Left ventricle myocardium inferior (tissue), 1 donor: ENCODE measurements at places on chromosomes 11 and 22.

- H3K27ac ChIP-seq = peak overlapping the region; percentile 80
- no peak for DNase-seq
- H3K4me1 ChIP-seq = peaks cover 16% of the 10 kb centered on the region
- no peak overlapping the region for H3K4me3 ChIP-seq
Measured at GRCh38 chr11:112769170-112769569, 192.1 kb upstream of the NCAM1 start.

- no peaks in the 10 kb centered on the region for H3K36me3 ChIP-seq
- peak overlapping the region; percentile 91 for H3K27ac ChIP-seq
- H3K4me1 ChIP-seq = peaks cover 73% of the 10 kb centered on the region
Measured at GRCh38 chr11:120184371-120184945, 26.4 kb upstream of the OAF start.

GRCh38 chr22:35376728-35377472, 4.0 kb upstream of the HMOX1 start:
- H3K27ac ChIP-seq = peak overlapping the region; percentile 79
- DNase-seq = peak; percentile 89
- no peaks in the 10 kb centered on the region for H3K36me3 ChIP-seq

DNA sequence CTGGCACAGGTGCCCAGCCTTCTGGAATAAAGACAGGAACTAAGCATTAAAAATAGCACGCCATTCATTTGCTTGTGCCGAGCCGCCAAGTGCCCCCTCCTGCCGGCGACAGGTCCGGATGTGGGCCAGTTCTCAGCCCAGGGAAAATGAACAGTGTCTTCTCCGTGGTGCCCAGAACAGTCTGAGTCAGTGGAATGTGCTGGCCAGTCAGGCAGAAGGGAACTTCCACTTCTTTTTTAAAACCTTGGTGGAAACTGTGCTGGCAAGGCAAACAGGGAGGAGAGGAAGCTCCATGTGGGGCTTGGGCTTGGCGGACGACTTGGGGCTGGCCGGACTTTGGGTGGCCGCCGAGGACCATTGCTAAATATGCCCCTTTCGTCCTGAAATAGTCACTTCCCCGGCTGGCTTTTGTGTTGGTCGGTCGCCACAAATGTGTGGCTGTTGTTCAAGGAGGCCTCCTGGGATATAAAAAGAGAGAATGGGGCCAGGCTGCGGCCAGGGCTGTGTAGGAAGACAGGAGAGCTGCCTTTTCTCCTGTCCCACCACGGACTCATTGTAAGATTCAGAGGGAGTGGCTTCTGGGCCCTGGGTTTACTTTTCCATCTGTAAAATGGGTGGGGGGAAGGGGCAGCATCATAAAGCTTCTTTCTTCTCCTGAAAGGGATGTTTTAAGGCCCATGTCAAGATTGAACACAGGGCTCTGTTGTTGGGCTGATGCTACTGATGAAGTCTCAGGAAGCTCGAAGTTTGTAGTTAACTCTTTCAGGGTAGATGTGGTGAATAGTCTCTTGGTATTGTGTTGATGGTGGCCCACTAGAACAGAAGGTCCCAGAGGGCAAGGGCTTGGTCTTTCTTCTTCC, 101.0 kb downstream of the PTPRJ start:
- peak overlapping the region; percentile 38 for H3K4me3 ChIP-seq
- no peaks in the 10 kb centered on the region for H3K27me3 ChIP-seq
- H3K36me3 ChIP-seq = no peaks in the 10 kb centered on the region

- H3K4me1 ChIP-seq = no peaks in the 10 kb centered on the region
- DNase-seq = no peak
- no peaks in the 10 kb centered on the region for H3K27me3 ChIP-seq
- H3K27ac ChIP-seq = no peak overlapping the region
- no peaks in the 10 kb centered on the region for H3K36me3 ChIP-seq
Measured at GRCh38 chr11:85088286-85088685, 538.9 kb downstream of the DLG2 start.

- no peaks in the 10 kb centered on the region for H3K27me3 ChIP-seq
- no peak overlapping the region for H3K27ac ChIP-seq
- H3K4me1 ChIP-seq = peaks cover 6% of the 10 kb centered on the region
- peaks cover 16% of the 10 kb centered on the region for H3K36me3 ChIP-seq
Measured at GRCh38 chr11:32940865-32941264, 48.3 kb downstream of the QSER1 start.

DNA sequence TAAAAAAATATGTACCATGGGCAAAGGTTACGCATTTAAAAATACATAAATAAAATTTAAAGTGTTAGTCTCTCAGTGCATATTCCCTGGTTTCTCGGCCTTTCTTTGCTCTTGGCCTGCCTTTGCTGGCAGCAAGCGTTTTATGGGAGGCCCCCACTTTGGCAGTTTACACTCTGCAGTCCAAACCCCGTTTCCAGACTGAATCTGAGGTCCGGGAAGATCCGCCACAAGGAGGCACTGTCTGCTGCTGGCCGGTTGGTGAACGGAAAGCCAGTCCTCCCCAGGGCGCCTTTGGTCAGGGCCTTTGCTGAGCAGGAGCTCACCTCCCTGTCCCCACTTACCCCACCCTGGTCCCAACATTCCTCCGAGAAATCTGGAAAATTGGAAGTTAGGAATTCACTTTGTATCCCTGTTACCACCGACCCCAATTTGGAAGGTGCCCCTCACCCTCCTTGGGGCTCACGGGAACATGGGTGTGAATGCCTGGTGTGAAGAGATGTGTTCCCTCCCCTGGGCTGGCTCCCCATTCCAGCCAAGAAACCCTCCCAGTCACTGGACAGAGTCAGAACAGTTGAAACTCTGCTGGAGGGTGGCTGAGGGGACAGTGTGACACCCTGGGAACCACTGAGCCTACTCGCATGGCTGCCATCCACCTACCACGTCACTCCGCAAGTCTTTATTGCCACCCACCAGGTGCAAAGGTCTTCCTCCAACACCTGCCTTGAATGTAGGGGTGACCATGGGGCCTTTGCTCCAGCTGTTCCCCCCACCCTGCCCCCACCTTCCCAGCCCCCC, 9.4 kb upstream of the SF1 start:
- H3K36me3 ChIP-seq = peaks cover 29% of the 10 kb centered on the region
- H3K4me1 ChIP-seq = no peaks in the 10 kb centered on the region
- no peaks in the 10 kb centered on the region for H3K27me3 ChIP-seq
- no peak overlapping the region for H3K27ac ChIP-seq

GRCh38 chr11:61315260-61315659, 17.6 kb downstream of the DDB1 start:
- H3K27ac ChIP-seq = no peak overlapping the region
- H3K4me3 ChIP-seq = no peak overlapping the region
- no peak for DNase-seq

DNA sequence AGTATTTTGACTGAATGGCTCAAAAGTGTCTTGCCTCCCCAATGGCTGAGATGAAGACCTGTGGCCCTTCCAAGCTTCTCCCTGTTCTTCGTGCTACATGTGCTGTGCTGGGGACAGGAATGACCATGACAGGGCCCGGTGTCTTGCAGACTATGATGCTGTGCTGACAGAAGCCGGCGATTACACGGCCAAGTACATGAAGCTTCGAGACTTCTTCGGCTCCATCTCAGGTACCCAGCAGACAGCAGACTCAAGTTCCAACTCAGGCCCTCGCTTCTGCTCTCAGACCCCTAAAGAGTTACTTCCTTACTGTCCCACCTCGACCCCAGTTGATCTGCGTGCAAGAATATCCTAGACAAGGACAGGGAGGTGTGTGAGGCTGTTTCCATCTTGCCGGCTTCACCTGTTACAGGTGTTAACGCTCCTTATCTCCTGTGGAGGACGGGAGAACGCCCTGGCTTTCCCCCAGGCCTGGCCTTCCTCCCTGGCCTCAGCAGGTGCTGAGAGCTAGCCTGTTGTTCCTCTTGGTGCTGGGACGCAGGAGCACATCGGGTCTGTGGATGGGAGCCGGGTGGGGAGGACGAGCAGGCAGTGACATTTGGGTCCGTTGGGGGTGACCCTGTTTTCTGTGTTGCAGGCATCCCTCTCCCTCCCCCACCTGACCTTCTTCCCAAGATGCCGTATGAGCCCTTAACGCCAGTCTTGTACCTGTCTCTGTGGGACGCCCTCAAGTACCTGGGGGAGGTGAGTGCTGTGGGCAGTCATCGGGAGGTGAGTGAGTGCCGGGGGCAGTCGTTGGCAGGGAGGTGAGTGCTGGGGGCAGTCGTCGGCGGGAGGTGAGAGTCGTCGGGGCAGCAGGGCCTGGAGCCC, 38.1 kb downstream of the GLB1L2 start:
- DNase-seq = no peak
- no peaks in the 10 kb centered on the region for H3K4me1 ChIP-seq
- no peak overlapping the region for H3K4me3 ChIP-seq

- no peak overlapping the region for H3K4me3 ChIP-seq
- no peaks in the 10 kb centered on the region for H3K27me3 ChIP-seq
- H3K4me1 ChIP-seq = peaks cover 26% of the 10 kb centered on the region
- H3K36me3 ChIP-seq = no peaks in the 10 kb centered on the region
- H3K27ac ChIP-seq = no peak overlapping the region
- no peak for DNase-seq
Measured at GRCh38 chr11:2787816-2788167, 88.0 kb upstream of the KCNQ1OT1 start.

DNA sequence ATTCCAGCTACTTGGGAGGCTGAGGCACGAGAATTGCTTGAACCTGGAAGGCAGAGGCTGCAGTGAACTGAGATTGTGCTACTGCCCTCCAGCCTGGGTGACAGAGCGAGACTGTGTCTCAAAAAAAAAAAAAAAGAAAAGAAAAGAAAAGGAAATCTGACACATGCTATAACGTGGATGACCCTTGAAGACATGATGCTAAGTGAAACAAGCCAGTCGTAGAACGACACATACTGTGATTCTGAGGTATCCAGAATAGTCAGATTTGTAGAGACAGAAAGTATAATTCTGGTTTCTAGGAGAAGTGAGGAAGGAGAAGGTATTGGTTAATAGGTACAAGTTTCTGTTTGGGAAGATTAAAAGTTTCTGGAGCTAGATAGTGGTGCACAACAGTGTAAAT, 6.7 kb upstream of the APOA5 start:
- H3K4me1 ChIP-seq = peaks cover 10% of the 10 kb centered on the region
- H3K27ac ChIP-seq = no peak overlapping the region
- DNase-seq = no peak
- H3K27me3 ChIP-seq = no peaks in the 10 kb centered on the region
- no peak overlapping the region for H3K4me3 ChIP-seq

DNA sequence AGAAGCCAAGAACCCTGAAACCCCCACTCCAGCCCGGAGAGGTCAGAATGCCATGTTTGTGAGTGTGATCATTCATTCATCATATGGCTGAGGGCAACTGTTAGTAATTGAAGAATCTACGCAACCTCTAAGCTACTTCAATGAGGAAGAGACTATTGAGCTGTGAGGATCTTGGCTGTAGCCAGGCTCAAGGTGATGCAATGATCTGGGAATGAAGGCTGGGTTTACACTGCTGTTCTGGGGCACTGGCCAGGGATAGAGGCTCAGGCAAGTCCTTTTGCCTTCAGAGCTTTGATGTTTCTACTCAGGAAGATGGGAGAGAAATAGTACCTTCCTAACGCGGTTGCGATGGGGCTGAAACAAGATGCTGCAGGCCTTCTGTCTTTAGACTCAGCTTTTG, 12.9 kb downstream of the CRYBB2 start:
- DNase-seq = no peak
- no peaks in the 10 kb centered on the region for H3K36me3 ChIP-seq
- no peak overlapping the region for H3K27ac ChIP-seq

GRCh38 chr11:57490456-57491248, 24.9 kb downstream of the SLC43A1 start:
- no peak overlapping the region for H3K27ac ChIP-seq
- H3K27me3 ChIP-seq = no peaks in the 10 kb centered on the region
- H3K36me3 ChIP-seq = peaks cover 57% of the 10 kb centered on the region

DNA sequence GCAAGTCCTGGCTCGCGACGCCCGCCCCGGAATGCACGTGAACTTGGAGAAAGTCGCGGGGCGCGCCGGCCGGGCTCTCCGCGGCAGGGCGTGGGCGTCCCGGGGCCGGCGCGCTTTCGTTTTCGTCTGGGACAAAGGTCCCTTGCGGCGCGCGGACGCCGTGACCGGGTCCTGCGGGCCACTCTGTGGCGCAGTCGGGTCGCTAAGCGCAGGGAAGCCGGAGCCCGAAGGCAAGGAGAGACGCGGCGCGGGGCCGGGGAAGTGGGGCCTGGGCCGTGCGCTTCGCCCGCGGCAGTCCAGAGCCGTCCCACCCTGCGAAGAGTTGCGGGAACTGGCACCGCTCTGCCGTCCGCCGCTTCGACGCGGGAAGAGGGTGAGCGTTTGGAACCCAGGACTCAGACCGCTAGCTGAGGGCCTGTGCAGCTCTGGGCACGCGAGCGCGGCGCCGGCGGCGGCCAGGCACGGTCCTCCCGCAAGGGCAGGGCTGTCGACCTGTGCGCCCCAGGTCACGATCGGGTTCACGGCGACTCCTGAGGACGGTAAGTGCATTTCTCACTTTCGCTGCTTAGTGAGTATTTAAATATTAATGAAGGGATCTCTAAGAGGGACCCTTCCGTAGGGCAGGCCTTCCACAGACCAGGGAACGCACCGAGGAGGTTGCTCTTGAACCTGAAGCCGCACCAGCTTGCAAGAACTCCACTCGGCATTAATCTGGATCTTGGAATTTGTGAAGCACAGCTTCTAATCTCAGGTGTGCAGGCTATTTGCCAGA, 78.0 kb upstream of the PPARA start:
- H3K27ac ChIP-seq = peak overlapping the region; percentile 100
- peaks cover 86% of the 10 kb centered on the region for H3K4me1 ChIP-seq
- H3K27me3 ChIP-seq = no peaks in the 10 kb centered on the region
- peak; percentile 75 for DNase-seq

DNA sequence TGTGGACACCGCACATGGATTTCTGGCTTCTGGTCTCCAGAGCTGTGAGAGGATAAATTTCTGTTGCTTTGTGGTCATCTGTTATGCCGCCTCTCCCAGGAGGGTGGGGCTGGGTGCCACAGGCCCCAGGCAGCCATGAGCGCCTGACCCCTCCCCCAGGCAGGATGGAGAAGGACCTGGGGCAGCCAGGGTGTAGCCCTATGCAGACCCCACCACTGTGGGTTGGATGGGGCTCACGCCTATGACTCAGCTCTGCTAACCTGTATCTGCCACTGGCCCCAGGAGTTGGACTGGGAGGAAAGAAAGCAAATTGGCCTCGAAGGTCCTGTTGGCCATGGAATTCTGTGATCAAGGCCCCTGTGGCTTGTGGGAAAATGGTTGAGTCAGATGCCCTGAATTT, 1351.1 kb downstream of the BRD1 start:
- H3K4me1 ChIP-seq = peaks cover 4% of the 10 kb centered on the region
- no peak overlapping the region for H3K27ac ChIP-seq
- H3K36me3 ChIP-seq = no peaks in the 10 kb centered on the region
- no peak overlapping the region for H3K4me3 ChIP-seq

GRCh38 chr11:109733245-109733644, 311.3 kb downstream of the C11orf87 start:
- H3K4me3 ChIP-seq = no peak overlapping the region
- no peak overlapping the region for H3K27ac ChIP-seq
- peaks cover 11% of the 10 kb centered on the region for H3K4me1 ChIP-seq
- no peaks in the 10 kb centered on the region for H3K27me3 ChIP-seq
- no peak for DNase-seq

GRCh38 chr11:106022795-106023275, 795 bp upstream of the MSANTD4 start:
- H3K4me1 ChIP-seq = peaks cover 42% of the 10 kb centered on the region
- H3K27ac ChIP-seq = peak overlapping the region; percentile 90
- peak overlapping the region; percentile 93 for H3K4me3 ChIP-seq
- DNase-seq = no peak
- H3K36me3 ChIP-seq = no peaks in the 10 kb centered on the region
